ENCODE measurements at places on chromosomes 12 and 14. TPM values are rescaled to one million over a fixed set of nuclear protein-coding genes. Genes with fewer than 3 reads are reported as not detected.

GRCh38 chr12:53333845-53334244 is 2.3 kb downstream of the SP7 start:
- no peak for DNase-seq

DNA sequence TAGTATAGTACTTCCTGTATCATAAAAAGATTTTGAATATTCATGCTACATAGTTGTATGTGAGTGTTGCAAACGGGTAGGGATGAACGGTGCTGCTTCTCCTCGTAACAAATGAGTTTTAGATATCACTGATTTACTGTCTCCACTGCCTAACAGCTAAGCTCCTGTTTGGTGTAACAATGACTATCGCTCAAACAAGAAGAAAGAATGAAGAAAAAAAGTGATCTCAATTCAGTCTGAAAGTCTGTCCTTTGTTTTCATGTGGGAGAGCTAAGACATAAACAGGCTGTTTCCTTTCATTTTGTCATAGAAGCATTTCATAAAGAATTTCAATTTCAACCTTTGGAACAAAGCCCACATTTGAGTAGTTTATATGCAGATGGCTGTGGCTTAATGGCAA is 26.1 kb upstream of the RTRAF start:
- no peak for DNase-seq

- no peak for DNase-seq
Observed at GRCh38 chr12:1668833-1669543, 21.9 kb upstream of the ADIPOR2 start.

DNA sequence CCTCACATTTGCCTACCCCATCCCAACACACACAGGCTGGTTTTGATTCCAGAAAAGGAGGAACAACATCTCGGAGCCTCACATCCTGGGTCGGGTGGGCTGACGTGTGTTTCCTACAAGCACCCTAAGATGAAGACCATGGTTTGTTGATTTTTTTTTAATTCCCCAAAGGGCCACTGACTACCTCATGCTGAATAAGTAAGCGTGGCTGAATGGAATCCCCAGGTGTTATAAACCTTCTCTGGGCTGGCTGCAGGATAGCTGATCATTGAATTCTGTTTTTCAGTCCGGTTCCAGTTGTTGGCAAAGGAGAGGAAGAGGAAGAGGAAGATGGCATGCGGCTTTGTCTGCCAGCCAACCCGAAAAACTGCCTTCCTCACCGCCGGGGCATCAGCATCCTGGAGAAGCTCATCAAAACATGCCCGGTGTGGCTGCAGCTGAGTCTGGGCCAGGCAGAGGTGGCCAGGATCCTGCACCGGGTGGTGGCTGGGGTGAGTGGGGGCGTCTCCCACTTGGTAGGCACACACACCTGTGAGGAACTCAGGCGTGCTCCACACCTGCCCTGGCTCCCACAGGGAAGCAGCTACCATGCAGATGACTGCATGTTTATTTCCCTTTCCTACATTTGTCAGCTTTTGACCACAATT is 42.0 kb downstream of the RIN3 start:
- DNase-seq = no peak

GRCh38 chr12:42145197-42145549 is 499 bp upstream of the GXYLT1 start:
- no peak for DNase-seq

- DNase-seq = no peak
Observed at GRCh38 chr12:18479256-18479655, 217.9 kb downstream of the PIK3C2G start.

GRCh38 chr14:78412475-78412874 is 242.3 kb downstream of the NRXN3 start:
- no peak for DNase-seq

TCL1B gene
- total RNA-seq = not detected

KRT81 gene
- total RNA-seq = not detected

Measured in ureter (tissue), 1 donor.